ENCODE measurements at places on chromosomes 5 and 9.
A peak's percentile ranks its signal among the peaks of the same experiment; 100 is the strongest.

- no peak for DNase-seq
Measured at GRCh38 chr9:70462300-70462699, 47.8 kb upstream of the KLF9 start.

DNA sequence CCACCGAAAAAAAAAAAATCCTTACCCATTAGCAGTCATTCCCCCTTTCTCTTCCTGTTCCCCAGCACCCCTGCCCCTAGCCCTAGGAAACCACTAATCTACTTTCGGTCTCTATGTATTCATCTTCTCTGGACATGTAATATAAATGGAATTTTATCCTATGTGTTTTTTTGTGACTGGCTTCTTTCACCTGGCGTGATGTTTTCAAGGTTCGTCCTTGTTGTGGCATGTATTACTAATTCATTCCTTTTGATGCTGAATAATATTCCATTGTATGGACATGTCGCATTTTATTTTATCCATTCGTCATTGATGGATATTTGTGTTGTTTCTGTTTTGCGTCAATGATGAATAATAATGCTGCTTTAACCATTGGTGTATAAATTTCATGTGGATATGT lies 42.8 kb upstream of the SH3GL2 start:
- no peak for DNase-seq

- no peak for DNase-seq
Measured at GRCh38 chr5:180950291-180950949, 38.2 kb upstream of the BTNL3 start.

DNA sequence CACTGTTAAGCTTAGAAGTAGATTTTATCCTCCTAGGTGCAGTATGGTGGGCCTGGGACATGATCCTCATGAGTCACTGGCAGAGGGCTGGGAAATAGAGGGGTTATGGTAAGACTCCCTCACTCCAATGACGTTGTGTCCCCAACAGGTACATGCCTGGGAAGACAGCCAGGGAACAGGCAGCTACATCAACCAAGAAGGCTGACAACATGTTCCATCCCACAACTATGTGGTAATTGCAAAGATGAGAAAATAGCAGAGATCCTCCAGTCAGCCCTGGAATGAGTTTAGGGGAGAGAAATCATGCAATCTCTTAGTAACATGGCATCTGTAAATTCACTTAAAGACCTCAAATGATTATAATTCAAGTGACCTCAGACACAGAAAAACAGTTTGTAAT lies 114.4 kb upstream of the LIFR start:
- DNase-seq: no peak

- no peak for DNase-seq
Measured at GRCh38 chr5:33363537-33363936, 77.2 kb upstream of the TARS1 start.

- DNase-seq: no peak
Measured at GRCh38 chr9:92424340-92424739, at the start of gene OMD. Gene OMD (minus strand): TSS chr9:92424471. CDS start chr9:92417558, 6,913 bp downstream.

DNA sequence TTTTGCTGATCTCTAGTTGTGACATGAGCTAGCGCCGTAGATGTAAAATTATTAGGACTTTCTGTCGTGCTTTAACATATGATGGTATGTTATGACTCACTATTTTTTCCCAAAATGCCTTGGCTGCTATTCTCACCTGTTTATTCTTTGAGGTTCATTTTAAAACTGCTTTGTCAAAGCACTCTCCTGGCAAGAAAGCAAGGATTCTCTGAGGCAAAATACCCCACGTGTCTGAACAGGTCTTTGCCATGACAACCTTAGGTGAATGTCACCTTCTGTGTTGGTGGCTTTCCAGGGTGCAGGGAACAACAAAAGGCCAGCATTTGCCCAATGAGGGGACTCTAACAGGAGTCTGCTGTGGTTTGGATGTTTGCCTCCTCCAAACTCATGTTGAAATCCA lies 30.6 kb upstream of the COL5A1 start:
- no peak for DNase-seq

GRCh38 chr9:16879416-16879815 lies 8.9 kb upstream of the BNC2 start:
- DNase-seq: no peak

DNA sequence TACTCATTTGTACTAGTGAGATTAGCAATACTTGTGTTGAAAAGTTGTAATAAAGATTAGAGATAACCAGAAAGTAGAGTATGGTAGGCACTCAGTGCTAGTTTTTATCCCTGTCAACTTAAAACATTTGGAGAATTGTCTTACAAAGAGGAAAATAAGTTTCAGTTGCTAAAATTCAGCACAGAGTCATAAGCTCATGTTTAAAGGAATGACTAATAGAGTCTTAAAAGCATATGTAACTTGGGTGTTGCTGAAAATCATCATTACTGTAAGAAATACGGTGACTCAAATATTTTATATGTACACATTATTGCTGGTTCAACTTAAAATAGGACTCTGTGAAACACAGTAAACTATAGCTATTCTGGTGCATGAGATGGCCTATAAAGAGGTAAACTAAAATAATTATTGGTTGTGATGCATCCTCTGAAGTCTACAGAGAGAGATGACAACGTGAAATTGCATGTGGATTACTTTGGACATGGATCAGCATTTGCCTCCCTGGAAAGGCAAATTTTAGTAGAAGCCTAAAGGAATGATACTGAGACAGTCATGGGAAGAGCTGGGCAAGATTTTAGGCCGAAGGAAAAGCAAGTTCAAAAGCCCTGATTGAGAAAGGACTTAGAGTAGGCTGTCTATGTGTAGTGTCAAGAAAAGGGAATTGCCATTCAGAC lies 34.6 kb downstream of the SGCD start:
- DNase-seq: no peak

GRCh38 chr5:55865831-55866230 lies 14.7 kb downstream of the IL31RA start:
- no peak for DNase-seq

GRCh38 chr5:2175842-2176404 lies 293.2 kb upstream of the IRX4 start:
- no peak for DNase-seq

GRCh38 chr9:108078375-108078774 lies 588.8 kb upstream of the KLF4 start:
- no peak for DNase-seq

DNA sequence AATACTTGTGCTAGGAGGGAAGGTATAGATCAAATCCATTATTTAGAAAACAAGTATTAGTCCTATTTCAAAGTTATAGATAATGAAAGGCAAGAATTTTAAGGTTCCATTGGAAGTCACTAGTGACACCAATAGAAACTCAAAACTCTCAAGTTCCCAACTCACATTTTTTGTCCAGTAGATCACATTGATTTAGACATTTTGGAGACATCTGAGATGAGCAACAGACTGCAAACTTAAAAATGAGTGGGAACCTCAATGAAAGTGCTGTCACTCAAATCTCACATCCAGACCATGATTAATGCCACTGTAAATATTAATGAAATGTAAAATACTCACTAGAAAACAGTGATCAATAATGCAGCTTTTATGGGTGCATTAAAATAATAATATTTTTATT lies 405.0 kb downstream of the ENC1 start:
- DNase-seq: no peak

GRCh38 chr5:23583081-23583480 lies 75.7 kb downstream of the PRDM9 start:
- no peak for DNase-seq

GRCh38 chr9:76516350-76516749 lies 57.4 kb downstream of the GCNT1 start:
- no peak for DNase-seq

DNA sequence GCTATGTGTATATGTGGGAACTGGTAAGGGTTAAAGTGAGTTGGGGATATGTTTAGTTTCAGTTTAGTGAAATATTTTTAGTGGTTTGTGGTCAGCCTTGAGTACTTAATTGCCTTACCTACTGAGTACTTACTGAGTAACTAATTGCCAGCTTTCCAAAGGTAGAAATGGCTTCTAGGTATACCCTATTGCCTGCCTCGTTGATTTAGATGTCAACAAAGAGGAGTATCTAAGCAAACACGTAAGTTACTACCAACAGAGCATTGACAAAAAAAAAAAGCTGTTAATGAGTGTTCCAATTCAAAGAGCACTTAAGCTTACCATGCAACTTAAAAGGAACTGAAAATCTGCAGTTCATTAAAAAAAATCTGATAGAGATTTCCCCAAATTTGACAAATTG lies 8.8 kb downstream of the ATP10B start:
- peak; percentile 82 for DNase-seq
